ENCODE measurements at places on chromosomes 7 and 10.

- no peaks in the 10 kb centered on the region for H3K27me3 ChIP-seq
- H3K4me1 ChIP-seq = peaks cover 36% of the 10 kb centered on the region
- H3K36me3 ChIP-seq = no peaks in the 10 kb centered on the region
- peak overlapping the region; percentile 25 for H3K27ac ChIP-seq
Measured at GRCh38 chr7:36747280-36748016, 23.2 kb upstream of the AOAH start.

- no peaks in the 10 kb centered on the region for H3K36me3 ChIP-seq
- DNase-seq = no peak
- H3K27ac ChIP-seq = no peak overlapping the region
- peaks cover 25% of the 10 kb centered on the region for H3K27me3 ChIP-seq
Measured at GRCh38 chr10:3350205-3350604, 177.6 kb upstream of the PITRM1 start.

GRCh38 chr10:12006671-12007070 is 35.9 kb downstream of the UPF2 start:
- no peak for DNase-seq
- no peak overlapping the region for H3K27ac ChIP-seq
- H3K27me3 ChIP-seq = no peaks in the 10 kb centered on the region
- peaks cover 1% of the 10 kb centered on the region for H3K4me1 ChIP-seq
- no peak overlapping the region for H3K4me3 ChIP-seq

GRCh38 chr7:129642871-129643549 is 31.5 kb downstream of the NRF1 start:
- H3K4me3 ChIP-seq = no peak overlapping the region
- peaks cover 31% of the 10 kb centered on the region for H3K4me1 ChIP-seq
- H3K36me3 ChIP-seq = peaks cover 8% of the 10 kb centered on the region
- no peak for DNase-seq

- H3K36me3 ChIP-seq = no peaks in the 10 kb centered on the region
- peak overlapping the region; percentile 51 for H3K4me3 ChIP-seq
Measured at GRCh38 chr10:102231357-102232318, 5.5 kb downstream of the ELOVL3 start.

DNA sequence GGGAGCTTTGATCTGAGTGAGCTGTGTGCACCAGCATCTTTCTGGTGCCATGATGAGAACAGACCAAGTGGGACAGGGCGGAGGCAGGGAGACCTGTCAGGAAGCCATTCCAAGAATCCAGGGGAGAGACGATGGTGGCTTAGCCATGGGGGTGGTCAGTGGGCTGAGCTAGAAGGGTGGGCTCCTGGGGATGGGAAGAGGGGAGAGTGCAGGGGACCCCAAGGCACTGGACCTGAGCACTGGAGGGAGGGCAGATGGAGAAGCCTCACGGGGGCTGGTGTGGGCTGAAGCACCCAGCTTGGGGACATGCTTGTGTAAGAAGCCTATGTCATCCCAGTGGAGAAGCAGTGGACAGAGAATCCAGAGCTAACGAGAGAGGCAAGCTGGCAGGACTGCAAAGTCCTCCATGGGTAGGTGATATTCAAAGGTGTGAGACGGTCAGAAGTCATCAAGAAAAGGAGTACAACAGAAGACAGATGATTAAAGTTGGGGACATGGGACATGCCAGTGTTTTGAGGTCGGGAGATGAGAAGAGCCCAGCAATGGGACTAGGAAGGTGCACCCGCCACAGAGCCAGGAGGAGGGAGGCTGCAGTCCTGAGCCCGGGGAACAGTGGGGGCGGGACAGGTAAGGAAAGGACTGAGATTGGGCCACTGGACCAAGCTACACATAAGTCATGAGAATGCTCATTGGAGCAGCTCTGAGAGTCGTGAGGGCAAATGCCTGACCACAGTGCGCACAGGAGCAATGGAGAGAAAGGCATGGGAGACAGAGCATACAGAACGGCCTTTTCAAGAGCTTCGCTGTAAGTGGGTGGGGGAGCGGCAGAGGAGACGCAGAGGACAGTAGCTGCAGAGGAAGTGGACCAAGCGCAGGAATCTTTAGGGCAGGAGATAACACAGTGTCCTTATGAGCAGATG is 72.0 kb downstream of the GRID1 start:
- no peaks in the 10 kb centered on the region for H3K36me3 ChIP-seq
- H3K4me1 ChIP-seq = no peaks in the 10 kb centered on the region
- H3K4me3 ChIP-seq = no peak overlapping the region
- no peaks in the 10 kb centered on the region for H3K27me3 ChIP-seq
- H3K27ac ChIP-seq = no peak overlapping the region
- DNase-seq = no peak

GRCh38 chr7:76023002-76023401 is 24.8 kb downstream of the STYXL1 start:
- peaks cover 29% of the 10 kb centered on the region for H3K36me3 ChIP-seq
- H3K4me3 ChIP-seq = no peak overlapping the region

DNA sequence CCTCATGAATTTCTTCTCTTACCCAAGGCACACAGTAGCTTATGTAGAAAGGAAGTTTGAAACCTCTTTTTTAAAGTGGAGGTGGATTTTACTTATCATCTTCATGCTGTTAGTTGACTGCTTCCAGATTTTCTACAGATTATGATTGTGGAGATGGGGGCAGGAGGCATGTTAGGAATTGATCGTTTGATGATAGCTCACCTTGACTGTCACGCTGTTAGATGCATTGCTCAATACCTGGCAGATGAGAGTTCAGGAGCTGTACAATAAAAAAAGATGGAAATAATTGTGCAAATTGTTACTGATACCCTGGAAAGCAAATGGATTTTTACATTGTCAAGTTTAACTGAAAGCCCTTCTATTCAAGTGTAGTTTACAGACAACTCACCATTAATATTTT is 340.3 kb downstream of the PLXDC2 start:
- DNase-seq = no peak
- H3K36me3 ChIP-seq = no peaks in the 10 kb centered on the region
- no peaks in the 10 kb centered on the region for H3K4me1 ChIP-seq

DNA sequence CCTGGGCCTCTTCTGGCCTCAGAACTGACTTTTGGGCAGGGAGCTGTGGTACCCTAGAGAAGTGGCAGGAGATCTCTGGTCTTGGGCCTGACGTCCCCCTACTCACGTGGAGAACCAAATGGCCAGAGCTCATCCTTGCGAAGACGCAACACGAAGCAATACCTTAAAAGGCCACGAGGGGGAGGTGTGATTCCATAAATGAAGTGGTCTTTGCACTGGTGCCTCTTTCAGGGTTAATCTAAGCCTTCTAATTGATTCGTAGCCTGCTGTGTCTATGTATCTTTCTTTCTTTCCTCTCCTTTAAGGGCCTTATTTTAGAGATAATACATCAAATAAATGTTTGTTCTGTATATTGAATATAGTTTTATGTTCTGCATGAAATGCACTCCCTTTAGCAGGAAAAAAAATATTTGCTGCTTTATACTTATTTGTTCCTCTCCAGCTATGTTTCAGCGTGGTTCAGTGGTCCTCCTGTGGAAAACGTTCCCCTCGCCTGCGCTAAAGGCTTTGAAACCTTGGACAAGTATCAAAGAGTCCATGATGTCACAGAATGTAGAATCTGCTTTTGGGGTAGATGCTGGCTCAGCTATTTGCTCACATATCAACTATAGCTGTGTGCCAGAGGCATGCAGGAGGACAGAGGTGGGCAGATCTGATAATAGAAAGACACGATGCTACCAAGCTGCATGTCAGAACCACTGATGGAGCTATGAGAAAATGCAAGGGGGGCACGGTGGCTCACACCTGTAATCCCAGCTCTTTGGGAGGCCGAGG is 41.0 kb downstream of the STRA8 start:
- DNase-seq = peak; percentile 67
- H3K4me1 ChIP-seq = no peaks in the 10 kb centered on the region
- no peak overlapping the region for H3K4me3 ChIP-seq

- no peak for DNase-seq
- H3K27me3 ChIP-seq = peaks cover 4% of the 10 kb centered on the region
- H3K27ac ChIP-seq = no peak overlapping the region
Measured at GRCh38 chr10:25615926-25616325, 318.1 kb upstream of the MYO3A start.

GRCh38 chr7:134414109-134414508 is 44.8 kb downstream of the AKR1B1 start:
- no peak overlapping the region for H3K4me3 ChIP-seq
- H3K27me3 ChIP-seq = no peaks in the 10 kb centered on the region
- H3K27ac ChIP-seq = no peak overlapping the region

DNA sequence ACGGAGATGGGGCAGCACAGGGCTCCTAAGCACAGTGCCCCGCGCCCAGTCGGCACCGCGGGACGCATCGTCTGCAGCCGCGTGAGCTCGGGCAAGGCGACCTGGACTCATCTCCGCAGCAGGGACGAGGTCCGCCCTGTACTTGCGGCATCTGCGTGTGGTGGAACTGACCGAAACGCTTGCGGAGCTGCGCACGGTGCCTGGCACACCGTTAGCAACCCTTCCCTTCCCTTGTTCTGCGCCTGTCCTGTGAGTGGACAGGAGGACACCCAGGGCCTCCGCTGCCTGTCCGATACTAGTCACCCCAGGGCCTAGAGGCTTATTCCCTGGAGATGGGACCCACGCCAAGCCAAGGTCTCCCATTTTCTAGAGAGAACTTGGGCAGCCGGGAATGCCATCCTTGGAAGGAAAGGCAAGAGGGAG is 98.5 kb downstream of the WDR11 start:
- no peak overlapping the region for H3K27ac ChIP-seq
- H3K4me3 ChIP-seq = no peak overlapping the region
- peaks cover 54% of the 10 kb centered on the region for H3K27me3 ChIP-seq
- H3K36me3 ChIP-seq = peaks cover 2% of the 10 kb centered on the region

DNA sequence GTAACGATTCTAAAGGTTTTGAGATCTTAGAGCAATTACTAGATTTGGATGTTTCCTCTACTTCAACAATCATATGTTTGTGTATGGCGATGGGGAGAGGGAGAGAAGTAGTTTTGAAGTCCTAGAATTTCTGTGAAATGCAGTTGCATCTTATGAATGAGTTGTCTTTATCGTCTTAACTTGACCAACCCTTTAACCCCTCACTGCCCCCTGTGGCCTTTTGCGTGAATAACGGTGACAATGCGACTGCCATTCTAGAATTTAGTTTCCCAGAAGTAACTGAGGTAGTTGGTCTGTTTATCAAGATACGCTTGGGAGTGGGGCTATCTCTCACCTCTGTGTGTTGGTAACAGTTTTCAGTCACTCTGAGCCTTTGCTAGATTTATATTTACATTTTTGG is 204.6 kb downstream of the HDAC9 start:
- DNase-seq = peak; percentile 3
- no peak overlapping the region for H3K27ac ChIP-seq
- H3K27me3 ChIP-seq = no peaks in the 10 kb centered on the region
- H3K4me3 ChIP-seq = no peak overlapping the region
- no peaks in the 10 kb centered on the region for H3K4me1 ChIP-seq
- no peaks in the 10 kb centered on the region for H3K36me3 ChIP-seq

DNA sequence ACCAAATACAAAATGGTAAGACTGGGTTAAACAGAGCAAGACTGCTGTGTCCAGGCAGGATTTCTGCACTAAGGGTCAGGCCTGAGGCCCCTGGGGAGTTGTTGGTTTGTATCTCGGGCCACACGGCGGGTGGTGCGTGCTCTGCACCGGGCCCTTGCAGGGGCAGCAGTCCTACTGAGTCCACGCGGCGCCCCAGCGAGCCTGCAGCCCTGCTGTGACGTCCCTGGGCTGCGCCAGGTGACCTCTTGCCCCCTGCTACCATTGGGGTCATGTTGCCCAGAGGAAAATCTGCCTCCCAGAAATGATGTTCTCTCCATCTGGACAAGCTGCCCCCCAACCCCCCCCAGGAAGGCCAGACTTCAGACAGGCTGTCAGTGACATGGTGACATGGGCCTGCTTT is 281.5 kb downstream of the CELF2 start:
- H3K4me3 ChIP-seq = no peak overlapping the region
- DNase-seq = no peak
- peaks cover 79% of the 10 kb centered on the region for H3K36me3 ChIP-seq
- peaks cover 23% of the 10 kb centered on the region for H3K4me1 ChIP-seq
- H3K27me3 ChIP-seq = no peaks in the 10 kb centered on the region

GRCh38 chr10:51117053-51117660 is 42.9 kb downstream of the PRKG1 start:
- no peak for DNase-seq
- no peak overlapping the region for H3K4me3 ChIP-seq
- H3K27me3 ChIP-seq = no peaks in the 10 kb centered on the region

- peaks cover 16% of the 10 kb centered on the region for H3K4me1 ChIP-seq
- H3K27ac ChIP-seq = no peak overlapping the region
- H3K27me3 ChIP-seq = peaks cover 5% of the 10 kb centered on the region
- DNase-seq = no peak
Measured at GRCh38 chr10:122541541-122542002, 19.0 kb upstream of the DMBT1 start.

GRCh38 chr7:97844036-97844435 is 28.2 kb downstream of the ASNS start:
- no peak for DNase-seq
- H3K27ac ChIP-seq = no peak overlapping the region
- H3K36me3 ChIP-seq = no peaks in the 10 kb centered on the region
- H3K4me3 ChIP-seq = no peak overlapping the region
- no peaks in the 10 kb centered on the region for H3K4me1 ChIP-seq

DNA sequence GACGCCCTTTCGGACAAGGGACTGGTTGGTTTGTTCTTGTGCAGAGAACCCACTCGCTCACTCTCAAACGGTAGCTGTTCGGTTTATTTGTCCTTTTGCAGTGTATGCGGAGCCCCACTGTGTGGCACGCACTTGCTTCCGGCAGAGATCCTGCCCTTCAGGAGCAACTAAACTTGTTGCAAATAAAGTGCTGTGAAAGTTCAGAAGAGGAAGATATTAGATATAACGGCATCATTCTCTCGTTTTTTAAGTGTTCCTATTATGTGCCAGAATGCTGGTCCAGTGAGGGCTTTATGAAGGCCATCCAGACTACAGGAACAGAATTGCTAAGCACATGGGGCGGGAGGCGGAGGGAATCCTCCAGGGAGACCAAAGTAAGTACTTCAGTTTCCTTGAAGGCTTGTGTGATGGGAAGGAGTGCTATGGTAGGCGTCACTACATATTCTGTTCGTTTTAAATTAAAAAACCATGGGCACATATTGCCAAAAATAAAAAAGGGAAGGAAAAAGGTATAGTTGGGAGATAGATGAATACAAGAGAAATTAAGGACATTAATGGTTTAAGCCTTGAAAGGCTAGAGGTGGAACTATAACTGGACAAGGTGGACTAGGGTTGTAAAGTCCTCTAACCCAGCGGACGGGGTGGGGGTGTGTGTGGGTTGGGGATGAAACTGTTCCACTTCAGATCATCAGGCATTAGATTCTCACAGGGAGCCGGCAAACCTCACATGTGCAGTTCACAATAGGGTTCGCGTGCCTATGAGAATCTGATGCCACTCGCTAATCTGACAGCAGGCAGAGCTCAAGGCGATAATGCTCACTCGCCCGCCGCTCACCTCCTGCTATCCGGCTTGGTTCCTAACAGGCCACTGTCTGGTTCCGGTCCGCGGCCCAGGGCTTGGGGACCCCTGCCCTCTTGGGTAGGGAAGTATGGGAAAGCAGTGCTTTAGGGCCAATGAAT is 704 bp upstream of the ERLIN1 start:
- no peaks in the 10 kb centered on the region for H3K27me3 ChIP-seq
- peak; percentile 12 for DNase-seq
- peak overlapping the region; percentile 96 for H3K4me3 ChIP-seq
- H3K4me1 ChIP-seq = peaks cover 60% of the 10 kb centered on the region

GRCh38 chr10:13916384-13916947 is 329.7 kb downstream of the PRPF18 start:
- H3K4me1 ChIP-seq = no peaks in the 10 kb centered on the region
- H3K4me3 ChIP-seq = no peak overlapping the region
- no peaks in the 10 kb centered on the region for H3K27me3 ChIP-seq
- DNase-seq = no peak
